Daoy (cell line): ENCODE measurements at places on chromosomes 7 and 10. TPM values are rescaled to one million over a fixed set of nuclear protein-coding genes. Genes with fewer than 3 reads are reported as not detected.

- DNase-seq: no peak
Observed at GRCh38 chr7:68535266-68535665, 1063.0 kb upstream of the AUTS2 start.

DNA sequence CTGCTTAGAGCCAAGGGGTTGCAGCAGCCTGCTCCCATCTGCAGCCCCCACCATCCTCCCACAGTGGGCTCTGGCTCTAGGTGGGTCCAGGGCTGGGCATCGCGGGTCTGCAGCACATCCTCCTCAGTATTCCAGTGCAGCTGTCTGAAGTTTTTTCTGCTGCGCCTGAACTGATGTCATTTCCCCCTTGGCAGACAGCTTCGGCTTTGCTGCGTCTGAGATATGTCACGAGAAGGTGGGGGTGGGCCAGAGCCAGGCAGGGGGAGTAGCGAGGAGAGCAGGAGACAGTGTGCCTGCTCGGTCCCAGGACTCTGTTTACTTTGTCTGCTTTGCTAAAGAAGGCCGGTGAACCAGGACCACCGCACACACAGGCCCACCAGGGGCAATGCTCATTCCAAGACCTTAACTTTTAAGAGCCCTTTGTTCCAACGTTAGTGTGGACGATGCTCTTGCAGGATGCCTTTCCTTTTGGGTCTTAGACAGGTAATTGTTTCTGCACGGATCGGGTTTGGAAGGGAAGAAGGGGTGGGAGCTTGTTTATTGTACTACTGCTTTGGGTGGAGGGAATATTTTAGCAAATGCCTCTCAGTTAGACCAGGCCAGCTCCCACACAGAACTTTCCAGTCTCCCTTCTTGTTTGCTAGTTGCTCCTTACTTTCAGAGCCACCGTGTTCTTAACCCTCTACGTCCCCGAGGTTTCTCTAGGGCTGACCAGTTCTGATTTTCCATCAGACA lies 32.4 kb downstream of the WBP1L start:
- DNase-seq: peak; percentile 72

The SPRN gene
- total RNA-seq: not detected in 2 replicates

DNA sequence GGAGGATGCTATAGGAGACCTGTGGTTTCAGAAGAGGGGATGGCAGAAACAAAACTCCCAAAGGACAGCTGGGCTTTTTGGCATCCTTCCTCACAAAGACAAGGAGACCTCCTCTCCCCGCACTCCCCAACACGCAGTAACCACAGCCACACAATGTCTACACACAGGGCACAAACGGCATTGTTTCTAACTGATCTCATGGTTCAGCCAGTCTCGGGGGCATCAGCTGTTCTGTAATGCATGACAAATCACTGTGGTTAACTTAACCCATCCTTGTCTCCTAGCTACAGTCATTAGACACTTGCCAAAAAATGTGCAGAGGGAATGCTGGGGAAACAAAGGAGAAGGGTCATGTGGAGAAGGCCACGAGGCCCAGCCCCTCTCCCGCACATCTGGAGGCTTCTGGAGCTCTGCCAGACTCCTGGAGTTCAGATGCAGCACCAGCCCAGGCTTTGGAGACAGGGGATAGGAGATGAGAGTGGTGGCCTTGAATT lies 7.6 kb upstream of the ADAMTS14 start:
- DNase-seq: peak; percentile 93

GRCh38 chr7:80847027-80847426 lies 71.8 kb downstream of the SEMA3C start:
- DNase-seq: no peak

- no peak for DNase-seq
Observed at GRCh38 chr7:36165802-36166201, 12.7 kb downstream of the EEPD1 start.

The PSD gene
- total RNA-seq: 0.29 TPM in 1 of 2 replicates, not detected in the other

- DNase-seq: peak; percentile 36
Observed at GRCh38 chr10:79431891-79432831, 13.3 kb downstream of the ZCCHC24 start.

DNA sequence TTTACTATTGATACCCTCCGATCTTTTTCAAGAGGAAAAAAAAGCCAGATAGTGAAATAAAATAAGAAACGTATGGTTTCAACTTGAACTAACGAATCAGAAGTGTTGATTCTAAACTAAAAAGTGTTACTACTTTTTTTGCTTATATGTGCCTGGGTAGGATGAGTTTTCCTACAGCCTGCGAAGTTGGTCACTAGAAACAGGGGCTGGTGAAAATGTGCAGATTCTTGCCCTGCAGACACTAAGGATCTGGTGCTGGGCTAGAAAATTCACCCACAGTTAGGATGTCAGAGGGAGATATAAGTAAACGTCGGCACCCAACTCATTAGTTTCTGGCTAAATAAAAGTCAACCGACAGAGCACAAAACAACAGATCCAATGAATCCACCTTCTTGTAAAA lies 298.7 kb upstream of the NFE2L3 start:
- no peak for DNase-seq

- peak; percentile 28 for DNase-seq
Observed at GRCh38 chr10:76382381-76382851, 951.0 kb downstream of the LRMDA start.

DNA sequence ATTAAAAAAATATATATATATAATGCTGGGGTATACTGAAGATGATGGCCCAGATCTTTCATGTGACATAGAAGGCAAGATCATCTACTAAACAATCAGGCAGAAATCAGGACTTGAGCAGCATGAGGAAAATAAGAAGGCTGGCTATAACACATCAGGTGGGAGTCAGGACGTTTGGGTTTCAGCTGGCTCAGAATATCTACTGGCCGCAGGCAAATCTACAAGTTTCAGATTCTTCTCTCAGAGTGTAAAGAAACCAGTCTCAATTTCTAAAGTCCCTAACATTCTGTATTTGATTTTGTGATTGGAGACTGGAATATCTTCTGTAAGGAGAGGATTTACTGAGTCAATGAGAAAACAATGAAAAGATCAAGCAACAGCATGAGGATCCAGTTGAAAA lies 37.7 kb upstream of the FAM3C start:
- DNase-seq: no peak

- no peak for DNase-seq
Observed at GRCh38 chr7:108836256-108836655, 266.6 kb downstream of the DNAJB9 start.

DNA sequence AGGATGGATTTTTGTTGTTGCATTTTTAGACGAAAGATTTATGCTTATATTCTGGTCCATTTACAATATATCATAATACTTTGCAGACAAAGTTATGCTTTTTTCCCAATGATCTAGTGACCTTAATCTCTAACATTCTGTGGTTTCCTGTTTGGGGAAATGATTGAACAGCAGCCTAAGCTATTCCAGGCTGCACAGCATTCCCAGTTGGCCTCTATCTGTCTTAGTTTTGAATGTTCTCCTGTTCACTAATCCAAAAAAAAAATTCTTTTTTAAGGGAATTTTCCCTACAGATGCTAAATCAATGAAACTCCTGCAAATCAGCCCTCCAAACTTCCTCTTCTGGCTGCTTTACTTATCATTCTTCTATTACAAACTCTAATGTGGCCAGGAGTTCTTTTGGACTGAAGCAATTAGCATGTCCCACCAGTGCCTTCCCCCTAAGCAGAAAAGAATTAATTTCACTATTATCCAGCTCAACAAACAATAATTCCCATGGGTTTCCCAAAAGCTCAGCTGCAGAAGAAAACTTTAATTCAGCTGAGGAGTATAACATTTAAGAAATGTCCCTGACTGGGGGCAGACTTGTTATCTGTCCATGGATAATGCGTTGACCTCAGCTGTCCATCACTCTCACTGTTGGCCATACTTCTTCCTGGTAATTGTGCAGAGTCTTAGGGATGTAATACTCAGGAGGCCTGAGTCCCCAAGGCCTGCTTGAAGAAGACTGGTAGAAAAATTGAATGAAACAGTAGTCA lies 81.9 kb upstream of the TRIL start:
- no peak for DNase-seq

- peak; percentile 57 for DNase-seq
Observed at GRCh38 chr10:123967626-123968243, 76.1 kb upstream of the CPXM2 start.

GRCh38 chr10:73060738-73061635 lies 35.7 kb downstream of the P4HA1 start:
- peak; percentile 4 for DNase-seq

DNA sequence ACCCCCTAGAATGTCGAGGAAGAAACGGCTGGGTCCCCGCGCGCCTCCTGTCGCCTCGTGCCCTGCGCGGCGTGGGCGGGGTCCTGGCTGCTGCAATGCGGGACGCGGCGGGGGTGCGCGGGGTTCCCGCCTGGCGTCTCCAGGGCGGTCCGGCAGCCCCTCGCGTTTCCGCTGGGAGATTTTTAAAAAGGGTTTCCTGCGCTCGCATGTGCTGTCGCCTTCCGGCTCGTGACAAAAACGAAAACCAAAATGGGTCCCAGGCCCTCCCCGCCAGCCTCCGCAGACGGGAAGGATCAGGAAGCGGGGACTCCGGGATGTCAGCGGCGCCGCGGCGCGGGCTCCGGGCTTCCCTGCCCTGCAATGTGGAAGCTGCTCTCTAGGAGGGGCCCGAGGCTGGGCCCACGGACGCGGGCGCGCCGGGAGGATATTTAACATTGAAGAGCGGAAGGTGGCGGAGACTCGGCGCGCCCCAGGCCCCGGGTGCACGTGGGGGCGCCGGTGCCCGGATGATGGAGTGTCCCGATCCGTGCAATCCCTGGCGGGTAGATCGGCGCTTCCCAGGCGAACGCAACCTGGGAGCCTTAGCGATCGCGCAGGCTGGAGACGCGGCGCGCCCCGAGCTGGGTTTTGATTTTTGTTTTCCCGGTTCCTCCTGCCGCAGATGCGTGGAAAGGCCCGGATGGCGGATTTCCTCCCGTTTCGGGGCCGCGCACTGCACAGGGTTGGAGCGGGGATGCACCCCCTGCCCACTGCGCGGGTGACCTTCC lies 1.0 kb downstream of the PFKP start:
- peak; percentile 56 for DNase-seq

GRCh38 chr7:978416-979091 lies 3.2 kb upstream of the COX19 start:
- no peak for DNase-seq

DNA sequence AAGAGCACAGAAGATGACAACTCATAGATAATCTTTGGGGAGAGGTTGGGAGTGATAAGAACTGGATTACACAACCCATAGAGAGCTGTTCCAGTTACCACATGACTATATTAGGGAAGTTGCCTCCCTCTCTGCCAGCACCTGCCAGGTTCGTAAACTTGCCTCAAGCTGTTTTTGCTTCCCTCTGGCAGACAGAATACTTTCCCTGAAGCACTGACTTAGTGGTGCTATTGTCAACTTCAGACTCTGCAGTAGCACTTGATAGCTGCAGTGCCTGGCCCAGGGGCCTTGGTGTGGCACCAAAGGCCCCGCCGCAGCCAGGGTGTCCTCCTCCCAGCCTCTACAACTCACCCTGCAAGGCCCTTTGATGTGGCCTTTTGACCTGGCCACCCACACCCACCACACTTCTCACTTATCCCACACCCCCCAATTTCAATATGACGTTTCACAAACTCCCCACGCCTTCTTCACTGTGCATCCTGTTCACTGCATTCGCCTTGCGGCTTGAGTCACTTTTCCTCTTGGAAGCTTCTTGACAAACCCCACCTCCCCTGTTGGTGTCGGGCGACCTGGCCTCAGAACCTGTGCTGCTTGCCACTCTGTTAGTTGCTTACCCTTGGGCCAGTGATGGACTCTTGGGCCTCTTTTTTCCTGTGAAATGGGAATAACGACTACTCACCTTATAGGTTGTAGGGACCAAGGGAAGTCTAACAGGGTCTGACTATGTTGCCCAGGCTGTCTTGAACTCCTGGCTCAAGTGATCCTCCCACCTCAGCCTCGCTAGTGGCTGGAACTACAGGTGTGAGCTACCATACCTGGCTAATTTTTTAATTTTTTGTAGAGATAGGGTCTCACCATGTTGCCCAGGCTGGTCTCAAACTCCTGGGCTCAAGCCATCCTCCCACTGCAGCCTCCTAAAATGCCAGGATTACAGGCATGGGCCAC lies 50.2 kb upstream of the PODXL start:
- no peak for DNase-seq

GRCh38 chr7:138527746-138528223 lies 67.7 kb downstream of the TRIM24 start:
- DNase-seq: no peak

The MICU1 gene
- 25.7 and 26.7 TPM in 2 replicates for total RNA-seq

- no peak for DNase-seq
Observed at GRCh38 chr10:6977398-6978186, 397.5 kb upstream of the PRKCQ start.
